ENCODE measurements at places on chromosomes 6 and 20.

- DNase-seq, result no peak
Observed at GRCh38 chr6:11992086-11992485, 20.0 kb upstream of the HIVEP1 start.

GRCh38 chr6:142395266-142395665 is 93.5 kb downstream of the ADGRG6 start:
- DNase-seq, result no peak

- no peak for DNase-seq
Observed at GRCh38 chr20:21269772-21270171, 33.4 kb upstream of the XRN2 start.

- no peak for DNase-seq
Observed at GRCh38 chr6:88077305-88077704, 29.7 kb downstream of the SPACA1 start.
